ENCODE measurements at places on chromosomes 12 and 14. TPM values are rescaled to one million over a fixed set of nuclear protein-coding genes. Genes with fewer than 3 reads are reported as not detected.

ANKS1B gene
- 0.79 TPM for polyA plus RNA-seq

RNFT2 gene
- polyA plus RNA-seq: 0.56 TPM

FAM186B gene
- 0.25 TPM for polyA plus RNA-seq

ACTR6 gene
- 6.1 TPM for polyA plus RNA-seq

MIP gene
- not detected for polyA plus RNA-seq

SDR9C7 gene
- polyA plus RNA-seq: not detected

ARF6 gene
- 13.2 TPM for polyA plus RNA-seq

TPPP2 gene
- polyA plus RNA-seq: not detected

INHBC gene
- polyA plus RNA-seq: not detected

PSMC1 gene
- polyA plus RNA-seq: 145 TPM
